ENCODE measurements at places on chromosomes 6 and 20.
A peak's percentile ranks its signal among the peaks of the same experiment; 100 is the strongest.

DNA sequence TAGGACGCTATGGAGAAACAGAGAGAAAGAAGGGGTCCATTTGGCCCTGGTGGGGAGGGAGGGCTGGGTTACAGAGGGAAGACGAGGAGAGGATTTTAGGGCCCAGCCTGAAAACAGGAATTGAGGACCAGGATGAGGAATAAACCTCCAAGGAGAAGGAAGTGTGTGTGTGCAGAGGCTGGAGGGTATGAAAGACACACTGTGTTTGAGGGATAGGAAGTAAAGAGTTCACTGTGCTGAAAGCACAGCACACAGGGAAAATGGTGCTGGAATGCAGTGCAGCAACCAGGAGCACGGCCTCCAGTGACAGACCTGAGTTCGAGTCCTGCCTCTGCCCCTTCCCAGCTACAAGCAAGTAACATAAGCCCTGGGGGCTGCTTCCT is 7.8 kb downstream of the MBOAT1 start:
- no peak for DNase-seq

- DNase-seq, result no peak
These were observed 268.5 kb upstream of the QKI start for GRCh38 chr6:163146036-163146435.

GRCh38 chr6:123945386-123945785 is 141.7 kb downstream of the NKAIN2 start:
- DNase-seq, result no peak

- no peak for DNase-seq
These were observed 116.6 kb upstream of the STXBP5 start for GRCh38 chr6:147087641-147088040.

DNA sequence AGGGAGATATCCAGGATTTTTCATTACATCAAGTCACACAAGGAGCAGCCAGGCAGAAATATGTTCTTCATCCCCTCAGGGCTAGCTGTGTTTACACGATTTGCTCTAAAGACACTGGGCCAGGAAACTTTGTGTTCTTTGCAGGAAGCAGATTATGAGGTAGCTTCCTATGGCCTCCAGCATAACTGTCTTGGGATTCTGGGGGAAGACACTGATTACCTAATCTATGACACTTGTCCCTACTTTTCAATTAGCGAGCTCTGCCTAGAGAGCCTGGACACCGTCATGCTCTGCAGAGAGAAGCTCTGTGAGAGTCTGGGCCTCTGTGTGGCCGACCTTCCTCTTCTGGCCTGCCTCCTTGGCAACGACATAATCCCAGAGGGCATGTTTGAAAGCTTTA is 11.2 kb downstream of the FAM120B start:
- DNase-seq, result no peak

GRCh38 chr6:14784596-14785492 is 461.0 kb upstream of the JARID2 start:
- DNase-seq, result no peak

GRCh38 chr6:144853603-144854002 is 568.5 kb downstream of the UTRN start:
- no peak for DNase-seq

DNA sequence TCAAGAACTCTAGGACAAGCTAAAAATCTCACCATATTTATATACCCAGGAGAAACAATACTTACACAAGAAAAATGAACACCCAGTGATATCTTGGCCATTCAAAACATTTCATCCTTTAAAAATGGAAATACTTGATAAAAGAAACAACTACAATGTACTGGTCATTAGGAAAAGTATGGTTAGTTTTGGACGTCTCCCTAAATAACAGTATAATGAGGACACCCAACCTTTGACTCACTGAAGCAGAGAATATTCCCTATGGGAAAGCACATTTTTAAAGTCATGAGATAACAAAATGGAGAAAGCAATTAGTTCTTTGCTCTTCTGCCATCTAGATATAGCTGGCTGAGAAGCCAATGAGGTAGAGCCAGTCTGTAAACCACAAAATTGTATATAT is 164.4 kb downstream of the TBX18 start:
- DNase-seq, result no peak

GRCh38 chr6:166595061-166595780 is 8.7 kb upstream of the RAMACL start:
- no peak for DNase-seq

- no peak for DNase-seq
These were observed 51.0 kb upstream of the CD93 start for GRCh38 chr20:23136893-23137745.

GRCh38 chr6:120354452-120355098 is 979.7 kb downstream of the TBC1D32 start:
- DNase-seq, result no peak

- peak; percentile 48 for DNase-seq
These were observed 68.4 kb downstream of the VEGFA start for GRCh38 chr6:43838276-43839036.

GRCh38 chr6:62982951-62983350 is 228.3 kb upstream of the FKBP1C start:
- DNase-seq, result no peak

DNA sequence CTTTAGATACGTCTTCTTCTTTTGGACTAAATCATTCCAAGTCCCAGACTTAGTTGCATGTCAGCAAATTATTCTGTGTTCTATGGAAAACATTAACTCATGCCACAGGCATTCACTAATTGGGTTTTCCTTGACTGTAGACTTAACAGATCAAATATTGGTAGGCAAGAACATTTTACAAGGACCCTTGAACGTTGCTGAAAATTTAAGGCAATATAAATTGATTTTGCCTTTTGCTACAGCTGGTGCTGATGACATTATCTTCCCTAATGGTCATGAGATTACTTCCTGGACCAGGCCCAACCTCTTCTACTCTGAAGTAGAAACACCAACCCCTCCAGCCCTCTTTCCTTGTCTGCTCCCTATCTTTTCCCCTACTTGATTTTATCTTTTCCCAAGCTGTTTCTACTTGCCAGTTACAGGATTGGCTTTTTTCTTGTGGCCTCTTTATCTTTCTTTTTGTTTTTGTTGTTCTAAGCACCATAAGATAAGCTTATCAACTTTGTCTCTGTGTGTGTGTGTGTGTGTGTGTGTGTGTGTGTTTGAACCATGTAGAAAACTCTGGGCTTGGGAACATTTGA is 514.0 kb upstream of the SOX4 start:
- no peak for DNase-seq
